NCI-H2029 treated with DMSO at 0.1 percent for 48 hours (cell line): ENCODE measurements at places on chromosomes 3 and 15.
A peak's percentile ranks its signal among the peaks of the same experiment; 100 is the strongest.

DNA sequence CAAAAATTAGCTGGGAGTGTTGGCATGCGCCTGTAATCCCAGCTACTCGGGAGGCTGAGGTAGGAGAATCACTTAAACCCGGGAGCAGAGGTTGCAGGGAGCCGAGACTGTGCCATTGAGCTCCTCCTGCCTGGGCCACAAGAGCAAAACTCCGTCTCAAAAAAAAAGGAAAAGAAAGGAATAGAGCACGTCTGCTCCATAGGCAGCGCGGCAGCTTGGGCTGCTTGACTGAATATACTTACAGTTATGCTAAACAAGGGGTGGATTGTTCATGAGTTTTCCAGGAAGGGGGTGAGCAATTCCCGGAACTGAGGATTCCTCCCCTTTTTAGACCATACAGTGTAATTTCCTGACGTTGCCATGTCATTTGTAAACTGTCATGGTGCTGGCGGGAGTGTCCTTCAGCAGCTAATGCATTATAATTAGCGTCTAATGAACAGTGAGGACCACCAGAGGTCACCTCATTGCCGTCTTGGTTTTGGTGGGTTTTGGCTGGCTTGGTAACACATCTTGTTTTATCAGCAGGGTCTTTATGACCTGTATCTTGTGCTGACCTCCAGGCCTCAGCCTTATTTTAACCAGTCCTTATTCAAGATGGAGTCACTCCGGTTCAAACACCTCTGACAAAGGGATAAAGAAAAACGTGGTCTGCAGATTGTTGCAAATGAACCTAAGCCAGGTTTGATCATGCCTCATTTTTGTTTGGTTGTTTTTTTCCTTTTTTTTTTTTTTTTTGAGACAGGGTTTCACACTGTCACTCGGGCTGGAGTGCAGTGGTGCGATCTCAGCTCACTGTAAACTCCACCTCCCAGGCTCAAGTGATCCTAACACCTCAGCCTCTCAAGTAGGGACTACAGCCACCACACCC is 24.9 kb upstream of the SENP5 start:
- DNase-seq, result no peak

DNA sequence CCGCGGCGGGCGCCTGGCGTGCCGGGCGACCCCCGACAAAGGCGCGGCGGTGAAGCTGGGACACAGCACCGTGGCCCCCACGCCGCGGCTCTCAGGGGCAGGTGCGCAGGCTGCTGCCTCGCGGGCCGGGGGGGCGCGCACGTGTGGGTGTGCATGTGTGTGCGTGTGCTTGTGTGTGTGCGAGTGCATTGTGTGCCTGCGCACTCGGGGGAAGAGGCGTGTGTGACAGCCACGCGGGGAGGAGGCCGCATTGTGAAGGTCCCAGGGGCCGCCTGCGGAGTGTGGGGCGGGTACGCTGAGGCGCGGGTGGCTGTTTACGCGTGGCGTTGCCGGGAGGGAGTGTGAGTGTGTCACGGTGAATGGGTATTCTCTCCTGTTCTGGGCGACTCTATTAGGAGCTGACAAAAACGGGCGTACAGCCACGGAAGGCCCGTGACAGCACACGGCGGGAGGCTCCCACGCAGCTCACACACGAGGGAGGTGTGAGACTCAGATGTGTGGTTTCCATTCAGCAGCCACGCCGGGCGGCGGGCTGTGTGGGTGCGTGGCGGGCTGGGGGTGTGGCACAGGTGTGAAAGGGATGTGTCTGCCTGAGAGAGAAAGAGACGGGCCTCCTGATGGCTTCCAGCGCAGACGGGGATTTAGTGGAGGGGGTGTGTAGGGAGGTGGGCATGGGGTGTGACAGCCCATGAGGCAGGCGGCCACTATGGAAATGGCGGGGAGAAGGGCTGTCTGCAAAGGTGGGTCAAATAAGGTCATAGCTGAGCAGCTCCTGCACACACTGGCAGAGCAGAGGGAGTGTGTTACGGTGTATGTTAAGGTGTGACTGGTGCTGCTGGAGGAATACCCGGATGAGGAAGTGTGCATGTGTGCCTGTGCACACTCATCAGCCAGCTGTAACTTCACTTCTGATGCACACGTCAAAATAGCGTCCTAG is 750 bp downstream of the PODXL2 start:
- DNase-seq, result no peak

DNA sequence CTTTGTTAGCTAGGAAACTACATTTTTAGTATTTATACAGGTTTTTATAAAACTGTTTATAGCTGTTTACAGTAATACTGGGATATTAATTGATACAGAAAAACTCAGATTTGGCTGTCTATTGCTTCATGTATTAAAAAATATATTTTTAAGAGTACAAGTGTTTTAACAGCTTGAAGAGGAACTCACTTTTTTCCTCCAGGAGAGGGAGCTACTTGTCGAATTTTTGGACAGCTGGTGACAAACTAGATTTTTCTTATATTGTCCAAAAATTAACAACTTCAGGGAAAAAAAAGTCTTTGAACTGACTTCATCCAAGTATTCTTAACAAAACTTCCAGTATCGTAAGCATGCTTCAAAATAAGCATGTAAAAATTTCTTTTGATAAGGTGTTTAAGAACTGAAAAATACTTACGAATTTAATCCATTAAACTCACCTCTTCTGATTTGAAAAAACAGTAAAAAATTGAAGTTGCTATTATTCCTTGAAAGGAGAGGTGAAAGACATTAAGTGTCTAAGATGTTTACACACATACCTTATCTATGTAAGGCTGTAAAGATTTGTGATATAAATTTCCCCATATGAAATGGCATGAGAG is 4.0 kb downstream of the DIPK2A start:
- DNase-seq, result no peak

GRCh38 chr3:105611304-105612192 is 244.8 kb downstream of the ALCAM start:
- DNase-seq, result peak; percentile 27

- DNase-seq, result no peak
These were observed 3.5 kb downstream of the BTBD1 start for GRCh38 chr15:83063551-83063950.

DNA sequence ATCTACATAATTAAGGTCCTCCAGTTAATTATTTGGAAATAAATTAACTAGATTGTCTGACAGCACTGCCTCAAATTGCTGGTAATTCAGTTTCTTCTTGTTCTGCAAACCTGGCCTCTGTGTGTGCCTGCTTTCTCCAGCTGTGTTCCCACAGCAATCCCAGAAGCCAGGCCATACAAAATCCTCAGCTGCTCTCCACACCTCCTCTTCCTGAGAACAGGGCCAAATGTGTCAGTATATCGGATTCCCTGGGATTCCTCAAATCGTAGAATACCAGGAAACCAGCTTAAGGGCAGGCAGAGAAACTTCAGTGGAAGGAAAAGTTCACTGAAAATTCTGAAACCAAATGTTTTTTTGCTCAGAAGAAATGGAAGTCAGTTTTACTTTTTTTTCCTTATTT is 261.4 kb downstream of the ZMAT3 start:
- DNase-seq, result no peak

DNA sequence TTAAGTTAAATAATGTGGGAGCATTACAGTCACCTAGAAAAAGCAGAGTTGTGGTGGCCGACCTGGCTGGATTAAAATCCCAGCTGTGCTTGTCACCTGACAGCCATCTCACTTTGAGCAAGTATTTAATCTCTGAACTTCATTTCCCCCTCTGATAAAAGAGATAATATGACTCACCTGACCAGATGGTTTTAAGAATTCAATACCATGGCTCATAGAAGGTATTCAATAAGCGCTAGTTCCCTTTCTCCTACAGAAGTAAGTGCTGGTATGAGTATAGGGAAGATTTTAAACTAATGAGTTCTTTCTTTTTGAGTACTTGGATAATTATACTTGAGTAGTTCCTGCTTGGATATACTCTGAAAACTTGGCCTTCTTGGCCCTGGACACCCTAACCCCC is 325.5 kb downstream of the IL5RA start:
- no peak for DNase-seq

GRCh38 chr3:158152186-158152585 is 42.3 kb downstream of the RSRC1 start:
- no peak for DNase-seq
